ENCODE measurements at places on chromosomes 13 and 19.

- DNase-seq = peak; percentile 82
Measured at GRCh38 chr19:29329460-29330134, 116.6 kb upstream of the UQCRFS1 start.

- no peak for DNase-seq
Measured at GRCh38 chr19:33704271-33704670, 82.5 kb downstream of the CHST8 start.

DNA sequence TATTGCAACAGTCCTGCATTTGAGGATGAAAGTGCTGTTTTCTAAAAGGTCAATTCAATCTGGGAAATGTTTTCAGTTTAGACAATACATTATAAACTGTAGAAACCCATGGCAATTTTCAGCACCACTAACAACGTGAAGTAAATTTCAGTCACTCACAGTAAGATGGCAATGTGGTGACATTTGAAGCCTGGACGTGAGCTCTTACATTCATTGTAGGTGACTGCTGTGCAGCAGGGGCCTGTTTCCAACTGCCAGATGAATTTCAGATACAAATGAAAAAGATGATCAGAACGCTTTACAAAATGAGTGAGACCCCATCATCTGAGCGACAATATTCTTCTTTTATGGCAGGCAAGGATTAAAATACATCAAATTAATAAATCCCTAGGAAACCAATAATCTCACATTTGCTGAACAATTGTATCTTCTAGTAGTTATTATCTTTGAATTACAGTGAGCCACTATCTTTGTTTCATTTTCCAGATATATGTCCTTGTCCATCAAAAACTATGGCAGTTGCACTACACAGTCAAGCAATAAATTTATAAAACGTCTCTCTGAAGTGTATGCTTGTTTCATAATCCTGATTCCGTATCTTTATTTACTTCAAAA lies 1816.8 kb downstream of the OLFM4 start:
- DNase-seq = peak; percentile 38

DNA sequence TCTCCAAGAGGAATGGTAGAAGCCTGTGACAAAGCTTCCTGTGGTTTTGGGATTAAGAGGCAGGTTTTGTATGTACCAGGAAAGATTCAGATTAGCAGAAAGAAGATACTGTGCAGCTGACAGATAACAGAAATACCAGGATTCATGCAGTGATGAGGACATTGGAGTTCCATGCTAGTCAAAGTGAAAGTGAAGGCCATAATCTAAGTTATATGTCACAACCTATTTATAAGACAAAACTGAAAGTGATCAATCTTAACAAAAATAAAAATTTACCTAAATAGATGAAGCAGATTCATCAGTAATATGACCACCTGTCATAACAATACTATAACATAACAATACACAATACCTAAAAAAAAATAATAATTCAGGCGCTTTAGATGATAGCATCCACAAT lies 1305.2 kb upstream of the PCDH9 start:
- DNase-seq = no peak

- DNase-seq = no peak
Measured at GRCh38 chr13:30898678-30899241, 7.3 kb upstream of the MEDAG start.

DNA sequence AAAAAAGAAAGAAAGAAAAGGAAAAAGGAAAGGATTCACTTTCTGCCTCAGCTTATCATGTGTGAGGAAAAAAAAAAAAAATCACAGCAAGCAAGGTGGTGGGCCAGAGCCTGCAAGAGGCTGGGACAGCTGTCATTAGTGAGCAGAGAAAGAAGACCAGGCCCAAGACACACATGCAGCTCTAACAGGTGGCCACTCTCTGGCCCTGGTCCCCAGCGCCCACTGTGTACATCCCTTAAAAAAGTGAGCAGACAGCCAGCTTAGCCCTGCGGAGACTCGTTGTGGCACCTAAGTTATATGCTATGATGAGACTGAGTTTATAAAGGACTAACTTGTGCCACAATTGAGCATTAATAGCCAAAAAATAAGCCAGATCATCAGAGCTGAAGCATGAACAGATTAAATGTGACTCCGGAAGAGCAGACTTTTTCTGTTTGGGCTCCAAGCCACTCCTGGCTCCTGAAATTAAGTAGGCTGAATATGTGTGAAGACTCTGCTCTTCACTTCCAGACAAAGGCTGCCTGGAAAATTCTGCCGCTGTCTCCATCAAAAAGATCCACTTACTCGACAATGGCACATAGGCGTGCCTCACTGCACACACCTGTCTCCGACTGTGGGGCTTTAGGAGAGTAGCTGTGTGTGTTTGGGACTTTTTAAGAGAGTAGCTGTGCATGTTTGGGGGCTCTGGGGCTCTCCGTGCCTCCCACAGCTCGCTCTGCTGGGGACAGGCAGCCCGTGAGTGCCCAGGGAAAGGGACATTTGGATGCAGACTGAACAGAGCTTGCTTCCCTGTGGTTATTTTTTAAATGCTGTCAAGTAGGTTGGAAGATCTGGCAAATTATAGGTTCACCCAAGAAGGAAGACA lies 55.0 kb downstream of the LATS2 start:
- DNase-seq = no peak

- DNase-seq = no peak
Measured at GRCh38 chr19:52691215-52691610, 43.6 kb downstream of the ZNF611 start.

- DNase-seq = no peak
Measured at GRCh38 chr19:493391-494170, 2.7 kb upstream of the MADCAM1 start.

All from T47D (cell line).